NCI-H2081 treated with DMSO at 0.1 percent for 48 hours (cell line): ENCODE measurements at places on chromosomes 12 and 14.

DNA sequence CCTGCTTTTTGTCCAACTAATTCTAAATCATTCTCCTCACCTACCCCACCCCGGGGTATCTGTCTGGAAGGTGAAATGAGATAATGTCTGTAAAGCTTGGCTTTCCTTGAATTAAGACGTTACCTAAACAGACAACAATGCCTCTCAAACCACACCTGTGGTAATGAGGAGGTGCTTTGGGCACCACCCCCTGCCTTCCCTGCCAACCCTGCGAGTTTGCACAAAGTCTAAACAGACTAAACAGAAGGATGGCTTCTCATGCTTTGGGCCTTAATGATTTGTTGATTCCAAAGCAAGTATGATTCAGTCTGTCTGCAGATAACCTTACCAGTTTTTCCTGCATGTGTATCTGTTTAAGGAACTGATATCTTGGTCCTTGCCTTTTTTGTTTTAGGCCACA is 82.4 kb downstream of the ZFC3H1 start:
- no peak for DNase-seq

DNA sequence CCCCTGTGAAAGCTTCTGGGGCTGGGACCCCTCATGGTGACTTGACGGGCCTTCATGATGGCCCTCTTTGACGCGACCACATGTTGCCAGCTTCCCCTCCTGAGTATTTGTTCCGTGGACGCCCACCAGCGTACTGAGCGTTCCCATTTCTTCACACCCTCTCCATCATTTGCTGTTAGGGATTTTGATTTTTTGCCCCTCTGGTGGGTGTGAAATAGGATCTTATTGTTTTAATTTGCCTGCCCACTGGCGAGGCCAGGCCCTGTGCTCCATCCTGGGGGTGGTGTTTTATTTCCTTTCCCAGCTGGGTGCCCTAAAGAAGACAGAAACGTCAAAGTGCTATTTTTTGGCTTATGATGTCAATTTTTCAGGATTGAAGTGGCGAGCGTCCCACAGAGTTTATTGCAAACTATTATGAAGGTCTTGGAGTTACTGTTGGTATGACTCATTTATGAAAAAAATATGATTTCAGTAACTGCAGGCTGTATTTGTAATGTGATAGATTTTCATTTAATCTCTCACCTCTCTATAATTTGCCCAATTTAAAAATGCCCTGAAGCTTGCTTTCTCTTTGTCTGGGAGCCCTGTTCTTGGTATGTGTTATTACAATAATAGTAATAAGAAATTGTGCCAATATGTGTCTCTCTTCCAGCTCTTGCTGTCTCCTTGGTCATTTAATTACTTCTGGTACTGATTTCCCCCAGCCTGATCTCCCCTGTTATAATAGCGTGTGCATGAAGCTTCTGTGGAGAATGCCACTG is 99.6 kb downstream of the SLC25A47 start:
- no peak for DNase-seq

DNA sequence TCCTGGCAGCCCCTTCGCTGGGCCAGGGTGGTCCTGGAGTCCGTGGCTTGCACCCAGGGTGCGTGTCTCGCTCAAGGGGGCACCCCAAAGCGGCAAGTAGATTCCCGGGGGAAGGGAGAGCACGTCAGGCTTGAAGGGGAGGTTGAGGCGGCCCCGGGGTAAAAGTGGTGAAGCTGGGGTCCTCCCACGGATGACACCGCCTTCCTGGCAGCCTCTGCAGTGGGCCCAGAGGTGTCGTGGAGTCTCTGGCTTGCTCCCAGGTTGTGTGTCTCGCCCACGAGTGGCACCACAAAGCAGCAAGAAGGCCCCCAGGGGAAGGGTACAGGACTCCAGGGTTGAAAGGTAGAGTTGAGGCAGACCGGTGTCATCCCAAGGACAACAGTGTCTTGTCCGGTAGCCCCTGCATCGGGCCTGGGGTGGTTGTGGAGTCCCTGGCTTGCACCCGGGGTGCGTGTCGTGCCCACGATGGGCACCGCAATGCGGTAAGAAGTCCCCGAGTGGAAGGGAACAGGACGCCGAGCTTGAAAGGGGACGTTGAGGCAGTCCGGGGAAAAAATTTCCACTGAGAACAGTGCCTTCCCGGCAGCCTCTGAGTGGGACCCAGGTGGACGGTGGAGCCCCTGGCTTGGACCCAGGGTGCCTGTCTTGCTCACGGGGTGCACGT is 158.0 kb upstream of the ALG10B start:
- no peak for DNase-seq

GRCh38 chr12:58844161-58844560 is 76.1 kb downstream of the LRIG3 start:
- no peak for DNase-seq

DNA sequence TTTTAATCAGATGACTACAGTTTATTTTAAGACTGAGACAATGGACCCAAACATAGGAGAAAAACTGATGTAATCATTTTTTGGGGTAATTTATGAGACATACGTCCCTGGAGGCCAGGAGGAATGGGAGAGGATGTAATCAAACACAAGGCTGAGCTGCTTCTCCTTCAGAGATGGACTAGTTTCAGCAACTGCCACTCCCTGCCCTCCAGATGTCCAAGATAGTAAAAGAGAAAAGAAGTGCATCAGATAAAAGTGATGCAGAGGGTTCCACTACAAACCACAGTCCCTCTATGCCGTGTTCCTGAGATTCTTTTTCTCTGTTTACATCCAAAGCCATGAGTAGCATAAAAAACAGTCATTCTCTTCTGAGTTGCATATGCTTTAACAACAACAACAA is 101.1 kb downstream of the DACT1 start:
- no peak for DNase-seq
